ENCODE measurements at places on chromosomes 1 and 21.

DNA sequence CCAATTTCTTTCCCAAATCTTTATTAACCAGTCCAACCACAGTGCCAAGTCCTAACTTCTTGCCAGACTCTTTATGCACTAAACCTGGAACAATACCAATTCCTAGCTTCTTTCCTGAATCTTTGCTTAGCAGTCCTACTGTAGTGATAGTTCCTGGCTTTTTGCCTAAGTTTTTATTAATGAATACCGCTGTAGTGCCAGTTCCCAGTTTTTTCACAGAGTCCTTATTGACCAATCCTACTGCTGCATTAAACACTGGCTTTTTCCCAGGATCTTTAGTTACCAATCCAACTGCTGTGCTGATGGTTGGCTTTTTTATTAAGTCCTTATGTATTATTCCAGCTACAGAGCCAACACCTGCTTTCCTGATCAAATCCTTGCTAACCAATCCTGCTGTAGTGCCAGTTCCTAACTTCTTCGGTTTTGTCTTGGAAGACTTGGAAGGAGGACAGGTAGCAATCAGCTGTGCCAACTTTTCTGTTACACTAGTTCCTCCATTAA, 80.8 kb downstream of the ASH1L start:
- peak; percentile 54 for ATAC-seq

- peak; percentile 99 for ATAC-seq
Measured at GRCh38 chr1:237901299-237901934, 10.7 kb upstream of the ZP4 start.

DNA sequence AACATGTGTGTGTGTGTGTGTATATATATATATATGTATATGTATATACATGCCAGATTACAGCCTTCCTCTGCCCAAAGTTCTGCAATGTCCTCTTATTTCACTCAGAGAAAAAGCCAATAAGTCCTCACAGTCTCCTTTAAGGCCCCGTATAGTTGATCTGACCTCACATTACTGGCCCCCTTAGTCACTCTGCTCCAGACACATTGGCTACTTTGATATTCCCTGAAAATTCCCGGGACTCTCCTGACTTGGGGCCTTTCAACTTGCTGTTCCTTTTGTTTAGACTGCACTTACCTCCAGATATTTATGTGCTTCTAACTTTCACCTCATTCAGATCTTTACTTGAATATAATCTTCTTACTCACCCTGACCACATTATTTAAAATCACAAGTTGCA, 4.2 kb upstream of the BSDC1 start:
- ATAC-seq, result no peak

DNA sequence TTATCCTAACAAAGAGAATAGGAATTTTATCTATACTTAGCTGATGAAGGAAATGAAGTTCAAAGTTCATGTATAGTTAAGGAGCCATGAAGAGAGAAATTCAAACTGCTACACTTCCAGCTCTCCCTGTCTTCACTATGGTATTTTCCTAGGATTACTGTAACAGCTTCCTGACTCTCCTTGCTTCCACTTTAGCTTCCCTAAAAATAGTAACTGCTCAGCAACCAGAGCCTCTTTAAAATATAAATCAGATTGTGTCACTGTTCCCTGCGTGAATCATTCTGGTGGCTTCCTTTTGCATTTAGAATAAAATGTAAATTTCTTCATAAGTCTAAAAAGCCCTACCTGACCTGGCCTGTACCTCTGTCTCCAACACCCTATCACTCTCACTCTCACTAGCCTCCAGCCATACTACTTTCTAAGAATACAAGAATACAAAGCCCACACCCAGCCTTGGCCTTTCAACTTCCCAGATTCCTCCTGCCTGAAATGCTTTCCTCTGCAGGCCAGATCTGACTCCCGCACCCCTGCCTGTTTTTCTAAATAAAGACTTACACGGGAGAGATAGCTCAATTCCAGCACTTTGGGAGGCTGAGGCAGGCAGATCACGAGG, 30.5 kb downstream of the OR10J1 start:
- peak; percentile 67 for ATAC-seq

DNA sequence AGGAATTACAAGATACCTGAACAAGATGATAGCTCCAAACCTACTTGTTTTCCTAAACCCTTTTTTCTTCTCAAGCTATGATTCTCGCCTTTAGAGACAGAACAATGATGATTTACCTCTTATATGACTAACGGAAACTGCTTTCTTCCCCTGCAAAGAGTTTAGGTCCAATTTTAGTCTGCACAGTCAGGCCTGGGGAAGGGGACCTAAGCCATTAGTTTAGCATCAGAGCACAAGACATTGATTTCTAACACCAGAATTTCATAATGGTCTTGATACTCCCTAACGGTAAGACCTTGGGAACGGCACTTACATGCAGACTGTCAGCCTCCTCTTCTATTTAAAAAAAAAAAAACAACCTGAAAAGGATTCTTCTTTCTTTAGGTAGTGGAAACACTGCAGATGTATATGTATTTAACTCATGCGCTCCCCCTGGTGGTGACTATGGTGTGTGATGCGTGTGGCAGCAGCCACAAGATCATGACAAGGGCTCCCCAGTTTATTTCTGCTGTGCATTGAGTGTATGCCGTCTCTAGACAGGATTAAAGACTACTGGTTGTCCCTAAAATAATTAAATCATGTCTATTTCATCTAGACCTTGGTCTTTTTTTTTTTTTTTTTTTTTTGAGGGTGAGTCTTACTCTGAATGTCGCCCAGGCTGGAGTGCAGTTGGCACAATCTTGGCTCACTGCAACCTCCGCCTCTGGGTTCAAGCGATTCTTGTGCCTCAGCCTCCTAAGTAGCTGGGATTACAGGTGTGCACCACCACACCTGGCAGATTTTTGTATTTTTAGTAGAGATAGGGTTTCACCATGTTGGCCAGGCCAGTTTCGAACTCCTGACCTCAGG, 37.3 kb upstream of the TMEM222 start:
- peak; percentile 98 for ATAC-seq

DNA sequence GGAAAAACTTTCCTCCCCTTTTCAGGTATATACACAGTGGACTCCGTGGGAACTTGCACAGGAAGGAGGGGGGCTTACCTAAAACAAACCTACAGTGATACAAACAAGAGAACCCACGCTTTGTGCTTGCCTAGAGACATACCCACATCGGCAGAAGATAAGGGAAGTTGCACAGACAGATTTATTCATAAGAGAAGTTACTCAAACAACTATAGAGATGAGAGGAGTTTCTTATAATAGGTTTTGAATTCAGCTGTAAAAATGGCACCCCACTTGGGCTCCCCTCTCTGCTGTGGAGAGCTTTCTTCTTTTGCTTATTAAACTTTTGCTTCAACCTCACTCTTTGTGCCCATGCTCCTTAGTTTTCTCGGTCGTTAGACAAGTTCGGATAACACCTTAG, 1.8 kb upstream of the DUSP12 start:
- ATAC-seq, result no peak

GRCh38 chr1:169288011-169288414, 79.6 kb downstream of the NME7 start:
- ATAC-seq, result peak; percentile 89

DNA sequence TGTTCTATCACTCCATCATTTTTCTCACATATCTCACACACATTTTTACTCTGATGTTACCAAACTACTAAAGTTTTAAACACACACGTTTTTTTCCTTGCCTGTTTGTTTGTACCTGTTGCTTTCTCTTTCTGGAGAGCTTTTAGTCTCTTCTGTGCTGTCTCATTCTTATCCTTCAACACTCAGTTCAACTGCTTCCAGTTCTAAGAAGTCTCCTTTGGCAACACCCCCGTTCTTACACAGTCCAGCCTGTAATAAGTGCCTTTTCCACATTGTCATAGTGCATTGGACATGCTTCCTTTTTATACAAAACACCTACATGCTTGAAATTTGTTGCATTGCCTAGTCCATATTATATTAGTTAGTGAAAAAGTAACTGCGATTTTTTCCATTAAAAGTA, 360.2 kb upstream of the BRINP3 start:
- no peak for ATAC-seq

All from SK-N-SH treated with all-trans-retinoic acid at 6 μM for 48 hours (cell line).